ENCODE measurements at places on chromosomes 1 and 21.

DNA sequence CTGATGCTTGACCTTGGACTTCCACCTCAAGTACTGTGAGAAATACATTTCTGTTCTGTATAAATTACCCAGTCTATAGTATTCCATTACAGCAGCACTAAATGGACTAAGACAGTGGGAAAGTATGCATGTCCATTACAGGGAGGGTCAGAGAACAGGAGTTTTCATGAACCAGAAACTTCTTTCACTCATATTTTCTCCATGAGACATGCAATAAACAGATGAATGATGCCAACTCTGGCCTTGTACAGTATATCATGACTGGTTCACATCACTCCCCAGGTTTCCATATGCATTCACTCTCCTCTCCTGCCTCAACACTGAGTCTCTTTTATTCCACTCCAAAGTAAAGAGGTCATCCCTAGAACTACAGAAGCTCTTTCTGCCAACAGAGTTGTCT is 4.5 kb upstream of the IFI16 start:
- DNase-seq = no peak

DNA sequence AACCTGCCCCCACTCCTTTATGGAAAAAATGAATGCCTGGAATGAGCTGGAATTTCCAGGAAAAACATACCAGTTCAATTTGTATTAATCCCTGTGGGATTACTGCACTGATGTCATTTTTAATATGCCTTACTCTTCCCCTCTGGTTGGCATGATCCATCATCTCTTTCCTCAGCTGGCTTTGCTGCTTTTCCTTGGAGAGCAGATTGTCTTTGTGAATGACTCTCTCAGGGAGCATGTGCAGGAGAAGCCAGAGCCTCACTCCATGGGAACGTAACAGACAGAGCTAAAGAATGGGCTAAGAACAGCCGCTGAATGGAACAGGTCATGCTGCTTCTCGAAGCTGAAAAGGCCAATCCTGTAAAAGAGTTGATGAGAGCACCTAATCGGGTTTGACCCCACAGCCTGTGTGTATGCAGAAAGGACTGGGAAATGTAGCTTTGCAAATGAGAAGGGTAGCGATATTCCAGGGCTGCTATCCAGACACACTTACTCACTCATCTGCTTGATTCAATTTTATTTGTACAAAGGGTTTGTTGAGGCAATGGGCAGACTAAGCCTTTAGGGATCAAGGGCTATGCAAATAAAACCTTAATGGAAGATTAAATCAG is 20.7 kb downstream of the PHC2 start:
- DNase-seq = no peak

GRCh38 chr1:163069142-163069541 is at the start of gene RGS4:
RGS4 (plus strand) TSS chr1:163069361; CDS start chr1:163069485, 124 bp downstream.
- DNase-seq = no peak

- no peak for DNase-seq
Observed at GRCh38 chr1:46070164-46070814, 62.1 kb downstream of the PIK3R3 start.

GRCh38 chr1:34237151-34237815 is 60.6 kb downstream of the C1orf94 start:
- DNase-seq = no peak

GRCh38 chr1:207049054-207049453 is 2.0 kb downstream of the YOD1 start:
- DNase-seq = no peak

DNA sequence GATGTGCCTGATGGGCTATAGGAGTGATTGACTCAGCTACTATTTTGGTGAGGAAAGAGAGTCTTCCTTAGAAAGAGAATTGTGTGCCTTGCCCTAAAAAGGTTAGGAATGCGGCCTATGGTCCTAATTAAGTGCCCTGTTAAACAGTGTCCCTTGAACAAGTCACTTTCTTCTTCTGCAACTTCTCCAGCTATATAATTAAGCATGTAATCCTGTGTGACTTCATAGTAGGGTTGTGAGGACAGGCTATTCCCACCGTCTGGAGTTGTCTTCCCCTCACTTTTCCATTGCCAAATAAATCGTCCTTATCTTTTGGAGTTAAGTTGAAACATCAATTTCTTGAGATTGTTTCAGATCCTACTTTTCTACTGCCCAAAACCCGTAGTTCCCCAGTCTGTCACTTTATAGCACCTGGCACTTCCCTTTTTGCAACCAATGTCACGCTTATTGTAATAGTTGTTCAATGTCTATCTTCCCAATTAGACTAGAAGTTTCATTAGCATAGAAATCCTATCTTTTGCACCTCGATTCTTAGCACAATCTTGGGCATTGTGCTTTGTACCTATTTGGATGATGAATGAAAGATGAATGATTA is 27.6 kb upstream of the SLC16A1 start:
- DNase-seq = no peak

DNA sequence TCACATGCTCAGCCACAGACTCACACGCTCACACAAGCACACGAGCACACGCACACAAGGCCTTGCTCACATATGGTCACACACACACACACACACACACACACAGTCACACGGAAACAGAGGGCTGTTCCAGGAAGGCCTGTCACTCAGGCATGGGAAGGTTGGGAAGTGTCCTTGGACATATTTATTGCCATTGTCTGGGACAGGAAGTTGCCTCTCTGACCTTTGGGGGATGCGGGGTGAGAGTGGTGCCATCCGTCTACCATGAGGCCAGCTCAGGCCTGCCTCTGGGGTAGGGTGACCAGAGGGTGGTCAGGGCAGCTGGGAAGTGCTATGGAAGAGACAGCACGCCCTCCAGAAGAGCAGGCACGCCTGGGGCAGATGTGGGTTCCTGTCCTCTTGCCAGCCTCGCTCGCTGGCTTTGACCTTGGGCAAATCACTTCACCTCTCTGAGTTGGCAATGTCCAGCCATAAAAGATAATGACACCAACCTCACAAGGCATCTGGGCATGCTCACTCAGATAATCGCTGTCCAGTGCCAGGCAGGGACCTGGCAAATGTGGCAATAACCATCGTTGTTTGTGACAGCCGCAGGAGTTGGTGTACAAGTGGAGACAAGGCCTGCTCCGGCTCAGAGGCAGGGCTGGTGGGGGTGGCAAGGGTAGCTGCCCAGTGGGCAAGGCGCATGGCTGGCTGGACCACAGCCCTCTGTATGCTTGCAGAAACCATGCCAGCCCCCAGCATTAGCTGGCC is 8.0 kb upstream of the GUCA2A start:
- no peak for DNase-seq

DNA sequence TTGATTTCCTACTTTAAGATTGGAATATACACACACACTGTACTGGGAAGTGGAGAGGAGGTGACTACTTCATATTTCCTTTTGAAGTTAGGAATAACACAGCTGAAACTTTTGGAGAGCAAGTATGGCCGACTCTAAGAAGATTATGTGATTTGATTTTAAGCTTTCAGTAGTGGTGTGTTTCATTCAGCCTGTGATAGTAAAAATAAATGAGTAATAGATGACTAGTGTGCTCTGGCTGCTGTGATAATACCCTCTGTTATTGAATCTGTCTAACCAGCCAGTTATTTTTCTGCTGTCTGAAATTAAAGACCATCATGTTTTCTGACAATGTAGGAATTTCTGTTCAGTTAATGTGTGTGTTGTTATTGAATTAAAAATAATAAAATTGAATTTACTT is 48.3 kb downstream of the CTTNBP2NL start:
- no peak for DNase-seq

- no peak for DNase-seq
Observed at GRCh38 chr1:205668951-205669340, 11.4 kb downstream of the SLC45A3 start.

- no peak for DNase-seq
Observed at GRCh38 chr1:111733183-111733991, 5.8 kb downstream of the INKA2 start.

- peak; percentile 81 for DNase-seq
Observed at GRCh38 chr1:78840453-78841271, 165.9 kb downstream of the ADGRL4 start.

DNA sequence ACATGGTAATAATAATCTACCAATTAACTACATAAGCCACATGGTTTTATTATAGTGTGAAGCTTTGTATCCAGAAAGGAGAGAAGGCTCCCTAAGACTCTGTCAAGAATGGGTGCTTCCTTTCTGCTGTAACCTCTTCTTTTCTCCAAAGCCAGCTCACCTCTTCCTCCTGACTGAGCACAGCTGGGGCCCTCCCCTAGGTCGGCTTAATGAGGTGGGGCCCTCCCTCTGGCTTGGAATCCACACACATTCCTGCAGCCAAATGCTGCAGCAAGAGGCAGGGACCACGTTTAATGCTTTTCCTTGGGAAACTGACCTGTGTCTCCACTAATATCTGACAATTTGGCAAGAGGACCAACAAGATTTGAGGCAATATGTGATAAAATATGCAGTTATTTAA is 94.8 kb downstream of the DSCAM start:
- DNase-seq = no peak

DNA sequence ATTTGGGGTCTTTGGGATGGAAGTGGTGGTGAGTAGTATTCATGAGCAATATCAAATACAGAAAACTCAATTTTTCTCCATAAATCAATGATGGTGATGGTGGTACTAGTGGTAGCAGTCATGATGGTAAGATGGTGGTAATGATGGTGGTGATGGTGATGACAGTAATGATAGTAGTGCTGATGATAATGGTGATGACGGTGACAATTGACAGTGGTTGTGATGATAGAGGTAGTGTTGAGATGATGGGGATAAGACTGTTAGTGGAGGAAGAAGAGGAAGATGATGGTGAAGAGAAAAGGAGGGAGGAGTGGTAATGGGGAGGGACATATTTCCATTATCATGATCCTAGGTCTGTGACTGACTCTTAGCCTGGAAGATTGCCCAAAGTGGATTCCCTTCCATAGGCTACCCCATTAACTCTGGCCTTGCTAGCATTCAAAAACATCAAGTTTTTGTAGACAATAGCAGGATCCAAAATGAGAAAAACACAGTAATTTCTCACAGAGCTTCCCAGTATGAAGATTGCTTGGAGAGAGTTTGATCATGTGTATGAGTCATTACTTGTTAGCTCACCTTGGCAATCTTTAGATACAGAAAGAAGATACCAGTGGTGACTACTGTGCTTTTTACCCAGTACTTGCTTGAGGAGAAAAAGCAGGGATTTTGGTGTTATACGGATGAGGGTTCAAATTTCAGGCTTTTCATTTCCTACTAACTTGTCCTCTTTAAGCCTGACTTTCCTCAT is 93.9 kb downstream of the ATP1A1 start:
- no peak for DNase-seq

DNA sequence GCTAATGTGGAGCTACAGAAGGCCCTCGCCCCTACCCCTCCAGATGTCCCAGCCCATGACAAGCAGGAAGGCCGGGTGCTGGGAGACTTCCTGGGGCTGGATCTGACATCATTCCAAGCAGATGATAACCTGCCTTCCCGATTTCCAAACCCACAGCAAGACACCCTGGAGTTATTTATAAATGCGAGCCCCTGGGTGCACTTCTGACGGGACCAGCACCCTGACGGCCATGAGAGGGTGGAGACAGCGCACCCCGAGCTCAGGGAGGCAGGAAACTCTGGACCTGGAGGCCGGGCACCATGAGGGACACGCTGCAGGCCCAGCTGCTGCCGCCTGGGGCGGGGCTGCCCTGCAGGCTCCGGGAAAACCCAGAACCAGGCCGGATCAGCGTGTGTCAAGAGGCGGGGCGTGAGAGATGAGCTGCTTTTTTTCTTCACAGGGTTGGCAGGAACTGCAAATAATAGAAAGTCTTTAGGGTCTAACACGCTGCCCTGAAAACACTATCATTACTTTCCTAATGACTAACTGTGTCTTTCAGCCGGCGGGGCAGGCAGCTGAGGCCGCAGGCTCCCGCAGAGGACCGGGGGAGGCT is 2.5 kb upstream of the PCBP3 start:
- DNase-seq = no peak

GRCh38 chr1:203558064-203558760 is 64.3 kb downstream of the OPTC start:
- no peak for DNase-seq

GRCh38 chr1:25619101-25619890 is 2.7 kb downstream of the MAN1C1 start:
- peak; percentile 65 for DNase-seq

DNA sequence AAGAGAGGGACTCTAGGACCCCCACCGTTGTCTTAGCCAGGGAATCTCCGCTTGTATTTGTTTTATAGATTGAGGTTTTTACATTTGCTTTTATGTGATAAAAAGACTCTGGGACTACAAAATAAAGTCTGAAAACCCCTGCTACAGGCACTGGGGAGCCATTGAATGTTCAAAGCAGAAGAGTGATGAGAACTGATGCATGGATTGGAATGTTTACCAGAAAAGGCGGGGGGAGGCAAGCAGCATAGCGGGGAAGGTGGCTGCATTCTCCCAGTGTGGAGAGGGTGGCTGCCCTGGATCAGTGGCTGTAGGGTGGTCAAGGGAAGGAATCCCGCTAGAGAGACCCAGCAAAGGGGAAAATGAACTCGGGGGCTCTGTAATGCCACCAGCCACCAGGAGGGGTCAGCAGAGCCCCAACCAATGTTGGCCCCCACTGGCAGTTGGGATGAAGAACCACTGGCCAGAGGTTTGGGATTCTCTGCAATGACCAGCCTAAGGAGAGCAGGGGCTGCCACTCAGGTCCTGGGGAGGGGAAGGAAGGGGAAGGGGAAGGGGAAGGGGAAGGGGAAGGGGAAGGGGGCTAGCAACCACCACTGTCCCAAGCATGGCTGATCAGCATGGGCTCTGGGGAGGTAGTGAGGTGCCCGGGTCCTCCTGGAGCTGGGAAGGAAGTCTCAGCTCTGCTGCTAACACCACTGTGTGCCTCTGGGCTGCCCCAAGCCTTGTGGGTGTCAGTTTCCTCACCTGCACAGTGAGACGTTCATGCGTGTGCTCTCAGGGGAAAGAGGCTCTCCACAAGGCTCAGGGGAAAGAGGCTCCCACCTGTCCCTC is 19.2 kb upstream of the PEF1 start:
- peak; percentile 36 for DNase-seq

GRCh38 chr1:18974606-18975005 is 18.1 kb upstream of the IFFO2 start:
- DNase-seq = no peak

GRCh38 chr1:179229214-179230140 is at the start of gene ABL2:
ABL2 (minus strand) TSS chr1:179229677; CDS start chr1:179229397, 280 bp downstream.
- DNase-seq = peak; percentile 78

GRCh38 chr1:208089761-208090370 is 154.3 kb downstream of the PLXNA2 start:
- DNase-seq = no peak

- DNase-seq = no peak
Observed at GRCh38 chr1:172838680-172839313, 179.9 kb downstream of the FASLG start.

- no peak for DNase-seq
Observed at GRCh38 chr1:48794816-48795215, 18.1 kb upstream of the BEND5 start.

DNA sequence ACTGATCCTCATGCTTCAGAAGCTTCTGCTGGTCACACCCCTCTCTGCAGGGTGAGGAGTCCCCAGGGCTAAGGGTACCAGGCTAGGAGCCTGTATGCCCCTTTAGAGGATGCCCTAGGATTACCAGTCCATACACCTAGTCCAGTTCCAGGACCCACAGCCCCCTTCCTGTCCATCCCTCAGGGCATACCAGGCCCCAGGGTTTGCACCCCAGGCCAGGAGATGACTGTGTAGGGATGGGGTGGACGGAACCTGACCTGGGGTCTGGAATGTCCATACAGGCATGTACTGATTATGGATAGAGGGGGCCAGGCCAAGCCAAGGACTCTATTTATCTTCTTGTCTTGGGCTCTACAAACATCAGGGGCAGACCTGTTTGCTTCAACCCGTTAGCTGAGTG is 34.9 kb downstream of the TRIM67 start:
- DNase-seq = no peak

- DNase-seq = no peak
Observed at GRCh38 chr1:39745016-39745670, 6.5 kb downstream of the PPIE start.

GRCh38 chr1:203506858-203507626 is 13.1 kb downstream of the OPTC start:
- DNase-seq = peak; percentile 40

GRCh38 chr1:53370369-53370961 is 42.6 kb upstream of the LRP8 start:
- DNase-seq = no peak

Data from NCI-H345 (cell line).